ENCODE measurements at places on chromosomes 6 and 20.

DNA sequence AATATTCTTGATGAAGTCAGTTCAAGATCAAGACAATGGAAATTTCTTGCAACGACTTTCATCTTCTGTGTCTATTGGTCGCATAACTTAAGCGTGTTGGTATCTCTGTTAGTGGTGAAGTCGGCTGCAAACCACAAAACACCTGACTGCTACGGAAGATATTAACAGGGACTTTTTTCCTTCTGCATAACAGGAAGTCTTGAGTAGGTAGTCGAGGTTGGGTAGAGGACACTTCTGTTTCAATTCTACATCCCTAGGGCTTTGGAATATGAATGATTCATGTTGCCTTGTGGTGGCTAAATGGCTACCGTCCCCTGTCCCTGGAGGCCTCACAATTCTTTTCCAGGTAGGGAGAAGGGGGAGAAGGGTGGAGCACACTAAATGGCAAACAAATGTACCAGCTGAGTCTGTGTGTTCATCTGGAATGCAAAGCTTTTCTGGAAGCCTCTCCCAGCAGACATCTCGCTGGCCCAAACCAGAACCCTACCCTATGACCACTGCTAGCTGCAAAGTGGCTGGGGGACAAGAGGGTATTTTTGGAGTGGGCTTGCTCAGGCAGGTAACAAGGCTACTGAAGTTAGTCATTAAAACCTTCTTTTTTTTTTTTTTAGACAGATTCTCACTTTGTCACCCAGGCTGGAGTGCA, 34.6 kb upstream of the NKX2-2 start:
- DNase-seq = peak; percentile 15

DNA sequence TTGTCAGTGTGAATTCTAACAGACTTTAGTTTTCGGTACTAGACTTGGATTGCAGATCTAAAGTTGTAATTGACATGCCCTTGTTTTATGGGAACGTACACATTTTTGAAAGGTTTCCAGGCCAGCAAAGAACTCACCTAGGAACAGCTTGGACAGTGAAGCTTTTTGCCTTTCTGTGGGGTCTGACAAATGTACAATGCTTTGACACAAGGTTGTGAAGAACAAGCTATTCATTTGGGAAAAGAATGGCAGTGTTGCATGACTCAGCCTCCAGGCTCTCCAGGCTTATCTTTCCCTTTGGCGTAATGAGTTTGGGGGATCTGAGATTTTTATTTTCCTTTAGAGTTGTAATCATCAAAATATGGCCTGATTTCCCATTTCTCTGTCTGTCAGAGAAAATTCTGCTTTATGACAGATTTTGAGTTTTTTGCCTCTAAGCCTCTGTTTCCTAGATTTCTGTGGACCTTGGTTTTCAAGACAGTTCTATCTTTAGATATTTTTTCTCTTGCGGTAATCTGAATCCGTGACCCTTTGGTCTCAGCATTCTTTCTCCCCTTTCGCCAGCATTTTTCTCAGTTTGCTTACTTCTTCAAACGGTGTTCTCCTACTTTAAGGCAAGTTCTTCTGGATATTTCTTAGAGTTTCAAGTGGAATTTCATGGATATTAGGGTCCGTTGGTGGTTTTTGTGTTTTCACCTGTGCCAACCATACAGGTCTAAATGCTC, 221.0 kb downstream of the ADGB start:
- no peak for DNase-seq

DNA sequence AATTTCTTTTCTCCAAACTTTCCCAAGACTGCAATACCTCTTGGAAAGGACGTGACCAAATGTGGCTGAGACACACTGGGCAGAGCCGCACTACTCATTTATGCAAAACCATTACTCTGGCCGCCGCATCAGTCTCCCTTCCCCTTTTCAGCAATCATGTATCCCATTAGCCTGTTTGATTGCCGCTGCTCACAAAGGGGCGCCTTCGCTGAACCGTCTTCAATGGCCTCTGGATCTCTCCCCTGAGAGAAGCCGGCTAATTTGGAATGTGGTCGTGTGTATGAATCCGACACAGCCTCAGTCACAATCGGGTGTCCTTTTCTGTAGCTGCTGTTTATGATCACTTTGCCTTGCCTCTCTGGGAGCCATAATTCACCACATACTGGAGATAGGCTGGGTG, 361.1 kb downstream of the ZFAND3 start:
- DNase-seq = no peak

DNA sequence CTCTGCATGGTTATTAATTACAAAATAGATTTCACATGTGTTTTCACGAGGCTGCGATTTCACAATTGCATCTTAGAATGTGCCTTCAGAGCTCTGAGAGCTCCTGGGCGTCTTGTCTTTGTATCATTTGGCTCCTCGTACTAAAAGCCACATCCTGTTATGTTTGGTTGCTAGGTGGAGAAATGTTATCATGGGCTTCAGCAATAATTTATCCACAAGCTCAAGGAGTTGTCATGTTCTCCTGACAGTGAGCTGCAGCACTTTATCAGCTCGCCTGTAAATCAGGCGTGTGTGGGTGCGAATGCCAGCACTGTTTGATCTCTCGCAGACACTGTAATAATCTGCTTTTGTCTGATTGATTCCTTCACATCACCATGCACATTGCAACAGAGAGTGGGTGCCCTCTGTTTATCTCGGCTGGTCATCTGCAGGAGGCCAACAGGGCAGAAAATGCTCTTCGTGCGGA, 218.6 kb upstream of the ZFP64 start:
- DNase-seq = peak; percentile 20

DNA sequence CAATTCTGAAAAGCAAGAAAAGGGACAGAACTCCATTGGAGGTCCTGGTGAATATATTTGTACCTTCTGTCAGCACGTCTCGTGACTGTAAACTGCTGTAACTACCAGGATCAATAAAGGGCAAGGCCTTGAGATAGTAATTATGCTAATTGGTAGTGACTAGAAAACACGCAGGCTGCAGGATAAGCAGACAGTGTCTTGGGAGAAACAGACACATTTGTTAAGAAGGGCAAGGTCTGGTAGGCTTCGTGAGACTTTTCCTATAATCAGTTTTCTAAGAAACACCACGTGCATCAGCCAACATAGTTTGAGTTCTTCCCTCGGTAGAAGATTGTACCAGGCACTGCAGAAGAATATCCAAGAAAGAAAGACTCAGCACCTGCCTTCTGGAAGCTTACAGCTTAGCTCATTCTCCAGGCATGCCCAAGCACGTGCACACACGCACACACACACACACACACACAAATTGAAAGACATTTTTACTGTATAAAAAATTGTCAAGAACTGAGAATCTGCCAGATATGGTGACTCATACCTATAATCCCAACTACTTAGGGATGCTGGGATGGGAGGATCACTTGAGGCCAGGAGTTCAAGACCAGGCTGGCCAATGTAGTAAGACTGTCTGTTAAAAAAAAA, 167.0 kb upstream of the SASH1 start:
- DNase-seq = no peak

GRCh38 chr20:4848041-4848440, 126.3 kb downstream of the PRND start:
- no peak for DNase-seq

- DNase-seq = peak; percentile 65
Measured at GRCh38 chr20:13800728-13801134, 15.9 kb downstream of the NDUFAF5 start.

- no peak for DNase-seq
Measured at GRCh38 chr20:1667502-1668085, 10.0 kb upstream of the SIRPG start.

DNA sequence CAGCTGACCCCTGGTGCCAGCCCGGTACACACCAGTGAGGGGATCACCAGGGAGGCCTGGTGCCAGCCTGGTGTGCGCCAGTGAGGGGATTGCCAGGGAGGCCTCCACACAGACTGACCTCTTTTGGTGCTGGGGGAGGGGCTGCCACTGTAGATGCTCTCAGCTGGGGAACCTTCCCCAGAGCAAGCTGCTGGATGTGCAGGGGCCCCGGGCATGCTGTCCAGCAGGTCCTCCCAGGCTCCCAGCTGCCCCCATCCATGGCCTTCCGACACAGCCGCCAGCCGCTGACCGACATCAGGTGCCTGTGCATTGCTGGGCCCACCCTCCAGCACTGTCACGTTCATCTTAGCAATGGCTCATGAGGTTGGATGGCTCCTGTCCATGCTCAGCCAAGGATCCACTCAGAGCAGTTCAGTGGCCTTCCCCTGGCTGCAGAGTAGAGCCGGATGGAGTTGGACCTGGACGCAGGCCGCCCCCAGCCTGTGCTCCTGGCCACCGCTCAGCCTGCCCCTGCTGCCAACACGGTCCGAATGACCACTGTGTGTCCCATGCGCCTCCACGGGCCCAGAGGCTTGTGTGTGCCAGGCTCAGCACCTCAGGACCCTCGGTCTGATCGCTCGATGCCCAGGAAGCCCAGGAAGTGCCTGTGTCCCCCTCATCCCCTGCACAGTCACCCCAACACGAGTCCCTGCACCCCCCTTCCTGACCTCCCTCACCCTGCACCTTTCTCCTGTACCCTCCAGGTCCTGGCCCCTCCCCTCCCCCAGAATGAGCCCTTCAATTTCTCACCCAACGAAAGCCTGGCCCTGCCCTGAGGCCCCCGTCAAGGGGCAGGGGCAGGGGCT, 95.7 kb downstream of the YTHDF1 start:
- DNase-seq = no peak

DNA sequence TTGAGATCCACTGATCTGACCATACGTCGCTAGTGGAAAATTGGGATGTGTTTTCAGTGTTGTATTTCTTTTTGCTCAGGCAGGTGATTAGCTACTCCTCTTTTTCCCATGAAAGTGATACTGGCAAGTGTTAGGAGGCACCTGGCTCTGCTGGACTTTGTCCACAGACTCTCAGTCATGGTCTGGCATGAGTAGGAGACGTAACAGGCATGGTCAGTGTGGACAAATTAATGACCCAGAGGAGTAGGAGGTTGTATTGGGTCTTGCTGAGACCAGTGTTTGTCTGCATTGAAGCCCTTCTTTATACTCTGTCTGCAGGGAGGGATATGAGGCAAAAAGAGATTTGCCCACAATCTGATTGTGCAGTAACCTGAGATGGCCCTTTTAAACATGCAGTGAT, 178.7 kb downstream of the DTNBP1 start:
- DNase-seq = no peak

- DNase-seq = no peak
Measured at GRCh38 chr20:10581823-10582222, 92.0 kb downstream of the JAG1 start.

- no peak for DNase-seq
Measured at GRCh38 chr6:89941763-89942497, 47.7 kb downstream of the GJA10 start.

DNA sequence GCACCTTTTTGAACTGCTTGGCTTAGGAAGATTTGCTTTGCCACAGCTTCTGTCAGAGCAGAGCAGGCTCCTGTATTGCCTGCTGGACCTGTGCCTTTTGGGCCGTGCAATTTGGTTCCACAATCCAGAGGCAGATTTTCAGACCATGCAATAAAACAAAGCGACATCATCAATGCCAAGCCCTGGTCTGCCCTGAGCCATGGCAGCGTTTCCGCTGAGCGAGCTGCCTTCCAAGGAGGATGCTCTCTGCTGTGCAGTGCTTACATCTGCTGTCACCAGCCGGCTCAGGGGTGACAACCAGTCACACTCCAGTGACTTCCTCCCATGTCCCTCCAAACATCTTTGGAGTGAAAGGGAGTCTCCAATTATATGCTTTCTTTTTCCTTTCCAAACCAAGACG, 282.2 kb downstream of the CDH26 start:
- DNase-seq = no peak

GRCh38 chr20:38175304-38176180, 10.5 kb upstream of the TGM2 start:
- no peak for DNase-seq

DNA sequence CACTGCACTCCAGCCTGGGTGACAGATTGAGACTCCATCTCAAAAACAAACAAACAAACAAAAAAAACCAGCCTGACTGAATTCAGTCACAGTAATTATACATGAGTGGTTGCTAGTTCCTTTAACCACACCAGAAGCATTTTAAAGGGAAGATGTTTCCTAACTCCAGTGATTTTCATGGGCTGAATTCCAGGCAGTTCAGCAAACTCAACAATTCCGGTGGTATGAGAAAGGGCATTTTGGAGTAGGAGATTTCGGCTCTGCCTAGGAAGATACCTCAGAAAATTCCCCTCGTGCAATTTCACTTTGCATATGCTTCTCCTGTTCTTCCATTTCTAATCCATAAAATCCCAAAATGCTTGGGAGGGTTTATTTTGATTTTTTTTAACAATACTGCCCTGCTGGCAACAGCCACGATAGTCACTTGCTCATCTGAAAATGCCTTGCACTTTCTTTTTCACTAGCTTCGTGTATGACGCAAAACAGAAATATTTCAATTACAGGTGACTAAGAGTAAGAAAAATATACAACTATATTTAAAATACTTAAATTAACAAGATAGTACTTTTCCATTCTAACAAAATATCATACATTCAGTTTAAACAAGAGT, 48.3 kb upstream of the IPCEF1 start:
- DNase-seq = no peak

DNA sequence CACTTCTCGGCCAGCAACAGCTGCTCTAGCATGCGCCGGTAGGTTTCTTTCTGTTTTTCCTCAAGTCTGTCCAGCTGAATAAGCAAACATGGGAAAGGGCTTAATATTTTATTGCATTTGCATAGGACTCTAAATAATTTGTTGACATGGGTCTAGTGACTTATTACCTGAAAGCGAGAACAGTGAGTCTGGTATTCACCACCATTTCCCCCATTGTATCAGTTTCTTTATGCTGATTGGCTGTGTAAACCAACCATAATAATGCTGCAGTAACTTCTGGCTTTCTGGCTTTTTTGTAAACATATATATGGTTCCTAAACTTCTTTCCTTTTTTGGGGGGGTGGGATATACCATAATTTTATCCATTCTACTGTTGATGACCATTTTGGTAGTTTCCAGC, 69.1 kb upstream of the TMEM30A start:
- DNase-seq = no peak

DNA sequence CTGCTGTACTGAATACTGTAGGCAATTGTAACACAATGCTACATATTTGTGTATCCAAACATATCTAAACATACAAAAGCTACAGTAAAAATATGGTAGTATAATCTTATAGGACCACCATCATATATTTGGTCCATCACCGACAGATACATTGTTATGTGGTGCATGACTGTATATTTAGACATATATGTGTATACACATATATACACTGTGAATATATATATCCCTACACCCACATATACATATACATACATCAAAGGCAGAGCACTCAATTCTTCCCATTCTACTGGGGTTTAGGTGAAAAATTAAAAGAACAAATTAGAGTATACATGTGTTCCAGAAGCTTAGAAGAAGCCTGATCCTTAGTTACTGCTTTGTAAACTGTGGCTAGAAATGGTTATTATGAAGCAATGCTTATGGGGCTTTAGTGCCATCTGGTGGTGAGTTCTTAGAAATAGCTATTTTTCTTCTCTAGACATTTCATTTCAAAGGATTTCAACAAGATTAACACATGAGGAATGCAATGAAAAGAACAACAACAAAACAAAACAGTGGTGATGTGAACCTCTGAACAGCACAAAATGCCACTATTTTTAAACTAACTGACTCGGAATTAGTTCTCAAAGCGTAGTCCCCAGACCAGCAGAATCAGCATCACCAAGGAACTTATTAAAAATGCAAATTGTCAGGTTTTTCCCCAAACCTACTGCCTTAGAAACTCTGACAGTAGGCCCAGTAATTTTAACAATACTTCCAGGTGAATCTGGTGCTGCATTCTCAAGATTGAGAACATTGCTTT, 38.0 kb downstream of the PKHD1 start:
- DNase-seq = peak; percentile 77
